ENCODE measurements at places on chromosomes 2 and 18.

GRCh38 chr2:222722327-222722946 lies 51.0 kb downstream of the MOGAT1 start:
- DNase-seq = peak; percentile 84

- no peak for DNase-seq
Observed at GRCh38 chr2:216634370-216635148, 1.3 kb downstream of the IGFBP2 start.

DNA sequence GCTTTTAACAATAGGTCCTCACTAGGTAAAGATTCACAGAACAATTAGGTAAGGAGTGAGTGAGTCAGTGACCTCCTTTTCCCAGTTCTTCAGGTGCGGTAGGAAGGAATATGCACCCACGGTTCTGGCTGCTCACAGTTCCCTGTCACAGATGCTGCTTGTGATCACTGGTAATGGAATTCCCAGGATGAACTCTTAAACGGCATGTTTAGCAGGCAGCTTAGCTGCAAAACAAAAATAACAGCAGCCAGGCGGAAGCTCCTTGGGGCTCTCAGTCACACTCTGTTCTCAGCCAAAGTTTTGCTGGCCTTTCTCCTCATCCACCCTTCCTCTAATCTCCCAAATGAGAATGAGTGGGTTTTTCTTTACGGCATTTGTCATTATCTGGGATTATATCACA lies 274.5 kb downstream of the MYT1L start:
- no peak for DNase-seq

GRCh38 chr2:86790676-86791572 lies at the start of gene CD8A:
Gene CD8A (minus strand): TSS chr2:86790913. CDS start chr2:86790825, 88 bp downstream.
- no peak for DNase-seq

- no peak for DNase-seq
Observed at GRCh38 chr2:12430407-12431133, 286.2 kb upstream of the TRIB2 start.

GRCh38 chr2:21429747-21430146 lies 306.0 kb downstream of the TDRD15 start:
- no peak for DNase-seq
